ENCODE measurements at places on chromosomes 6 and 20.
A peak's percentile ranks its signal among the peaks of the same experiment; 100 is the strongest.

- no peak for DNase-seq
Observed at GRCh38 chr6:24545691-24546090, 50.9 kb downstream of the ALDH5A1 start.

GRCh38 chr6:10099529-10100140, 315.2 kb downstream of the TFAP2A start:
- no peak for DNase-seq

- no peak for DNase-seq
Observed at GRCh38 chr6:89520736-89521135, 87.8 kb downstream of the ANKRD6 start.

- no peak for DNase-seq
Observed at GRCh38 chr6:139091826-139092225, 43.1 kb upstream of the HECA start.

DNA sequence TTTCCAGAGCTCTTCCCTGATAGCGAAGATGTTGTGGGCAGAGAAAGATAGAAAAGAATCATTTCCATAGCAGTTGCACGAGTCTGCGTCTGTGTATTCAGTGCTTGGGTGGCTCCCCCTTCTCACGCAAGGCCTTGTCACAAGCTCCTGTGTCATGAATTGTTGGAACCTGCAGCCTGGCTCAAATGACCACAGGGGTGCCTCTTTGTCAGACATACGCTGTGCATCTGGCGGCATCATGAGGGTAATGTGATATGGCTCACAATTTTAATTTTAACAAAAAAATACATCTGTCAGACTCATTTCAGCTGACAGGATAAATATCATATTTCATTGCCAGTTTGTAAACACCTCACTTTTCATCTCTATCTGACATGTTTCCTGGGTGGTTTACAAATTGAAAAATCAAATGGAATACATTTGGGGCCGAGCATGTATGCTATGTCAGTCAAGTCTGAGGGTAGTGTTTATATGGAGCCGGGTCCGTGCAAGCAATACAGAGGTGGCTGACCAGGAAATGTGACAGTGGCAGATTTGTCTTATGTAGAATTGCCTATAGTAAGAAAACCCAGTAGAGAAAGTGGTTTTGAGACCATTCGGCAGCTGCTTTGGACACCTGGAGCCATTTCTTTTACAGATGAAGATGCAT, 90.9 kb downstream of the CAP2 start:
- DNase-seq: no peak

GRCh38 chr20:645318-646106, 7.5 kb downstream of the SRXN1 start:
- DNase-seq: peak; percentile 44

- DNase-seq: no peak
Observed at GRCh38 chr6:113644861-113645575, 212.1 kb upstream of the MARCKS start.

All from stimulated activated CD8-positive, alpha-beta memory T cell treated with anti-CD3 and anti-CD28 coated beads, Interleukin-4, amount 100 ng/mL, for 24 hours (primary cell).